ENCODE measurements at places on chromosomes 13 and 19.
A peak's percentile ranks its signal among the peaks of the same experiment; 100 is the strongest.

DNA sequence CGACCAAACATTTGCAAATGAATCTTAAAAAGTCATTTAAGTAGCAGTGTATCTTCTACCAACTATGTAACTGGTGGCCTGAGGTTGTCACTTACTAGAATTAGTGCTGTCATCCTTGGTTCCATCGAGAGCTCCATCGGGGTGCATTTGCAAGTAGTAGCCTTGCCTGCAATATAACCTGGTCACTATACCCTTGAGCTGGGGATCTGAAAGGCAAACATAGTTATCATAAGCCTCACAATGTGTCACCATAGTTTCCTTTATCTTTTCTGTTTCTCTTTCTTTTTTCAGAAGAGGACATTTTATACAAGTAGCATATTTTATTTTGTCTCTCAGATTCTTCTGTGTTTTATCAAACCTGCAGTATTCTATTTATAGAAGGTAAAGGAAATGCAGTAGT lies 422.6 kb downstream of the ITGBL1 start:
- DNase-seq = no peak

DNA sequence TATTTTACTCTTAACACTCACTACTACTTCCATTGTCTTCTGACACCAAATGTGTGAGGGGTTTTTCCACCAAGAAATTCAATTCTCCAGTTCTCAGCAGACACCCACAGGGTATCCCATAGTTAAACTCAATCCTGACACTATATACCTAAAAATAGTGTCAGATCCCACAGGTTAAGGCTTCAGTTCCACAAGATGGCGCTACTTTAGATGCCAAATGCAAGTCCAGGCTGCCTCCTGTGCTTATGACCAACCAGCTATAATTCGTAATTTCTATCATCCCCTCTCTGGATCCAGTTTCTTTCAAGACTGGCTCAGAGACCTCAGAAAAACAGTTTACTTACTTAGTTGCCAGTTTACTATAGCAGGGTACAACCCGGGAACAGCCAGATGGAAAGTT lies 1146.2 kb upstream of the SPRY2 start:
- DNase-seq = no peak

DNA sequence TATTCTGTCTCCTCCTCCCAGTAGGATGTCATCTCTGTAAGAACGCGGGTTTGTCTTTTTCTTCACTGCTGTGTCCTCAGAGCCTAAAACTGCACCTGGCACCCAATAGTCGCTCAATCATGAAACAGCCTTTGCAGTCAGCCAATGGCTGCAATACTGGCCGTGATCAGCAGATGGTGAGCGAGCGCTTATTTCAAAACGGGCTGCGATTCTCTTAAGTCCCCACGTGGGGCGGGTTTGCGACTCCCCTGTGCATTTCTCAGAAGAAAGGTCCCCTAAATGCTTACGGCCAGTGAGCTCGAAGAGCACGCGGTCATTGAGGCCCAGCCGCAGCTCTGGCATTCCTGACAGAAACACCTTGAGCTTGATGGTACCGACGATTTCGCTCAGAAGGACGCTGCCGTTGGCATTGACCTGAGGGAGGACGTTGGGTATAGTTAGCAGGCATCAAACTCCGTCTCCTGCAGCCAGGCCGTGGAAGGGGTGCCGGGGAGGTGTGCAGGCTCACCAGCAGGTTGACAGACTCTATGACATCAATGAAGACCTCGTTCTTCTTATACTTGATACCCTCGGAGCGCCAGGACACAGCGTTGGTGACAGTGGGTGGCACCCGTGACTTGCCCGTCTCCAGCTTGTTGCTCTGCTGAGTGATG lies 6.0 kb downstream of the AP1M2 start:
- peak; percentile 62 for DNase-seq

DNA sequence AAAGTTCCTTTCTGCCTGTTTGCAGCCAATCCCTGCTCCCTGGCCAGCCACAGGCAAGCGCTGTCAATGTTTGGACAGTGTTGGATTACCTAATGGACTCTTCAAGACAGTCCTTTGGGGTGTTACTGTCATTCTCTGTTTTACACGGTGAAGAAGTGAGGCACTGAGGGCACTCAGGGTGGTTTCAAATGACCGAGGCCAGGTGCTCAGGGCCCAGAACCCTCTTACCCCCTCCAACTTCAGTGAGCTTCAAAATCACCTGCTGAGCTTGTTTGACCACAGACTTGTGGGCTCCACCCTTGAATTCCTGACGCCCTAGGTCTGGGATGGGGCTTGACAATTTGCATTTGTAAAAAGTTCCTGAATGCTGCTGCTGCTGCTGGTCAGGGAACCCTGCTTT lies 97.9 kb downstream of the GGACT start:
- no peak for DNase-seq

GRCh38 chr19:9523885-9524474 lies 14.5 kb downstream of the ZNF426 start:
- no peak for DNase-seq

DNA sequence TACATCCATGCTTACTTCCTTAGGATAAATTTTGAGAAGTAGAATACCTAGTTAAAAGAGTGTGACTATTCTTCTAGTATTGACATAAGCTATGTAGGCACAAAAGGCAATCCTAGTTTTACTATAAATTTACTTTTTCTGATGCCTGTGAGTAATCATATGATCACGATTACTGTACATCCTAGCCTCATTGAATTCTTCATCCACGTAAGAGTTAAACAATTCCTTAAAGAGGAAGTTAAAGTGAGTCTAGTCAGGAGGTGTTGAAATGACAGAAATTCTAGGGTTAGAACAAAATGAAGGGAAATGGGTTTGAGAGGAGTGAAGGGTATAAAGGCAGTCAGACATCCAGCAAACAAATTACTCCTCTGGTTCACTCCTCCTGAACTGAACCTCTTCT lies at the start of gene ACOD1:
Gene ACOD1 (plus strand): TSS at position 363 of the 400 bp plus-strand sequence. CDS start 48 bp downstream, outside the sequence.
- DNase-seq = no peak

DNA sequence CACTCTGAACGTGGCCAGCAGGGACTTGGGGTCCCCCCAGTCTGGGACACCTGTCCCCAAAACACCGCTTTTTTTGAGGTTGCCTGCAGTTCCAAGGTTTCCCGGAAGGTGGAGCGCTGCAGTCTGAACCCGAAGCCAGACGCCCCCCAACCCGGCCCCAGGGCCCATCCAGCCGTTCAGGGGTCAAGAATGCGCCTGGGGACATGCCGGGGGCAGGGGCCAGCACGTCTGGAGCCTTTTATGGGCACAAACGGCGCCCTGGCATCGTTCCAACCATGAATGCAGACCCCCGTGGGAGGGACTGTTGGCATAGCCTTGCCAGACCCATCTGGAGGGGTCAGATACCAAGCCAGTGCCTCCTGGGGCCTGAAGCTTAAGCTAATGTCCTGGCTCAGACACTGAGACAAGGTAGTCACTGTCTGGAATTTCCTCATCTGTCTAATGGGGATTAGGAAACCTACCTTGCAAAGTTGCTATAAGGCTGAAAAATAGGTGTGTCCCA lies 6.9 kb downstream of the S1PR5 start:
- no peak for DNase-seq

DNA sequence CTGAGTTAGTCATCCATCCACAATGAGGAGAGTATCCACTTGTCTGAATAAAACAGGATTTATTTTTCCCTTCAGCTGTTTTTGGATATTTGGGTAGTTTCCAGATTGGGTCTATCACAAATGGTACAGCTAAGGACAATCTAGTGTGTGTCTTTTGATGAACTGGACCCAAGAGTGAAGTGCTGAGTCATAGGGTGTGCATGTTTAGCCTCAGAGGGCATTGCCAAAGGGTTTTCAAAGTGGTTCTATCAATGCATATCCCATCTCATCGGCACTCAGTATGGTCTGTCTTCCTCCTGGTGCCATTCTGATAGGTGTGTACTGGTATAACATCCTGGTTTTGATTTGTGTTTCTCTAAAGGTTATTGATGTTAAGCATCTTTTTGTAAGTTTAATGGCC lies 62.3 kb downstream of the GSX1 start:
- no peak for DNase-seq

- DNase-seq = no peak
Measured at GRCh38 chr19:41937525-41938468, 9.5 kb upstream of the ERFL start.

GRCh38 chr19:49186108-49186507 lies 28.5 kb downstream of the TRPM4 start:
- no peak for DNase-seq

GRCh38 chr19:5337708-5338655 lies 2.6 kb downstream of the PTPRS start:
- no peak for DNase-seq

GRCh38 chr13:37929308-37929707 lies 59.7 kb upstream of the TRPC4 start:
- DNase-seq = no peak

DNA sequence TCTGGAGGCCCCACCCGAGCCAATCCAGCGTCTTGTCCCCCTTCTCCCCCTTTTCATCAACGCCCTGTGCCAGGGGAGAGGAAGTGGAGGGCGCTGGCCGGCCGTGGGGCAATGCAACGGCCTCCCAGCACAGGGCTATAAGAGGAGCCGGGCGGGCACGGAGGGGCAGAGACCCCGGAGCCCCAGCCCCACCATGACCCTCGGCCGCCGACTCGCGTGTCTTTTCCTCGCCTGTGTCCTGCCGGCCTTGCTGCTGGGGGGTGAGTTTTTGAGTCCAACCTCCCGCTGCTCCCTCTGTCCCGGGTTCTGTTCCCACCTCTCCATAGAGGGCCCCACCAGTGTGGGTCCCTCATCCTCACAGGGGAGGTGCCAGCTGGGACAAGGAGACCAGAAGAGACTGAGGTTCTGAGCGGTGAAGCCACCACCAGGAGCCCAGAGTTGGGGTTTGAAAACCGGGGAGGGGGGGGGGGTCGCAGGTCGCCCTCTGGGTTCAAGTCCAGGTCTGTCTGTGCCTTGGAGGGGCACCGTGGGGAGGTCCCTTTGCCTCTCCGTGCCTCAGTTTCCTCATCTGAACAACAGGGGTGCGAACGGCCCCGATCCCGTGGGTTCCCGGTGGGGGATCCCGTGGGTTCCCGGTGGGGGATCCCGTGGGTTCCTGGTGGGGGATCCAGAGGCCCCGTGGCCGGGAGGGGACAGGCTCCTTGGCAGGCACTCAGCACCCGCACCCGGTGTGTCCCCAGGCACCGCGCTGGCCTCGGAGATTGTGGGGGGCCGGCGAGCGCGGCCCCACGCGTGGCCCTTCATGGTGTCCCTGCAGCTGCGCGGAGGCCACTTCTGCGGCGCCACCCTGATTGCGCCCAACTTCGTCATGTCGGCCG lies at the start of gene ELANE:
Gene ELANE (plus strand): TSS at position 168 of the 878 bp plus-strand sequence. CDS start 26 bp downstream, at position 194.
- no peak for DNase-seq

DNA sequence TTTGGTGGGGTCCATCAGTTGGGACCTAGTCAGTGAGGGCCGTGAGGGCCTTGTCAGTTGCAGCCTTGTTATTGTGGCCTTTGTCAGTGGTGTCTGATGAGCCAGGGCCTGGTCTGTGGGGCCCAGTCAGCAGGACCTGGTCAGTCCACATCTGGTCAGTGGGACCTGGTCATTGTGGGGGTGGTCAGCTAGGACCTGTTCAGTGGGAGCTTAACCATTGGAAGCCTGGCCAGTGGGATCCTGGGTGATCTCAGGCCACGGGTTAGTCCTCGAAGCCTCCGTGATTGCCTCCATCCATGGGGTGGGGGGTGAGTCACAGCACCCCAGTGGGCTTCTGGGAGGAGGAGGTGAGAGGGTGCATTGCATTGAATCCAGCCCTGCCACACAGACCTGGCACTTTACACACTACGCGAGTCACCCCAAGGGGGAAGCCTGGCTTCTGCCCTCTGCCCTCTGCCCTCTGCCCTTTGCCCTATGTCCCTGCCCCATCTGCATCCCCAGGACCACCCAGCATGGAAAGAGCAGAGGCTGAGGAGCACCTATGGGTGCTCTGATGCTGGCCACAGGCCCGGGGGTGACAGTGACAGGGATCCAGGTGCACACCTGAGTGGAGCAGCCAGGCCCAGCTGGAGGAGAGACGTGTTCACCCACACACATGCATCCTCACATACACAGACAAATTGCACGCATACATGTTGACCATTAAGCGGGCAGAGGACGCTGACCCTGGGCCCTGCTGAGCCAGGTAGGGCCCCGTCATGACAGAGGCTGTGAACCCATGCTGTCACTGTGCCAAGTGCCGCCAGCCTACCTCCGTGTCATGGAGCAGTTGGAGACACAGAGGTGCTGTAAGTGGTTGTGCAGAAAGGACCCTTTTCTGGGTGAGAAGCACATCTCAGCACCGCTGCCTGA lies 59.8 kb upstream of the TPM4 start:
- no peak for DNase-seq

GRCh38 chr19:45464852-45465441 lies 2.8 kb upstream of the FOSB start:
- DNase-seq = no peak

DNA sequence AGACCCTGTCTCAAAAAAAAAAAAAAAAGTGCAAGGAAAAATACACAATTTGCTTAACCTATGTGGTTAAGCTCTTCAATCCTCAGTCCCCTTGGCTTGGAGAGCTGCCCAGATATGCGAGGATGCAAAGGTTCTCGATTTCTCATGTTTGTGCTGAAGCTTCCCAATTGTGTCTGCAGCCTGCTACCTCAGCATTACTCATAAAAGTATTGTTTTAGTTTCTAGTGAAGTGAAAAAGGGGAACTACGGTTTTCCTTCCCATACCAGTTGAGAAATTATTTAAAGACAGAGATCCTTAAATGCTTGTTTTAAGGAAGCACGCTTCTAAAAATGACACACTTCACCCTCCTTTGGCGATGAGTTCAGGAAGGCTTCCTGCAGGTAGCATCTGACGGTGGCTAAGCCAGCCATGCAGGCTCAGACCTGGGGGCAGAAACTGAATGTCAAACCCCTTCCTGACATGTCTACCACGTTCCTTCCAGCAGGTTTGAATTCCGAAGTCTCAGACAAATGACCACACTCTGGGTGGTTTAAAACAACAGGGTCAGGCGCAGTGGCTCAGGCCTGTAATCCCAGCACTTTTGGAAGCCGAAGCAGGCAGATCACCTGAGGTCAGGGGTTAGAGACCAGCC lies 47.9 kb downstream of the RUBCNL start:
- no peak for DNase-seq

DNA sequence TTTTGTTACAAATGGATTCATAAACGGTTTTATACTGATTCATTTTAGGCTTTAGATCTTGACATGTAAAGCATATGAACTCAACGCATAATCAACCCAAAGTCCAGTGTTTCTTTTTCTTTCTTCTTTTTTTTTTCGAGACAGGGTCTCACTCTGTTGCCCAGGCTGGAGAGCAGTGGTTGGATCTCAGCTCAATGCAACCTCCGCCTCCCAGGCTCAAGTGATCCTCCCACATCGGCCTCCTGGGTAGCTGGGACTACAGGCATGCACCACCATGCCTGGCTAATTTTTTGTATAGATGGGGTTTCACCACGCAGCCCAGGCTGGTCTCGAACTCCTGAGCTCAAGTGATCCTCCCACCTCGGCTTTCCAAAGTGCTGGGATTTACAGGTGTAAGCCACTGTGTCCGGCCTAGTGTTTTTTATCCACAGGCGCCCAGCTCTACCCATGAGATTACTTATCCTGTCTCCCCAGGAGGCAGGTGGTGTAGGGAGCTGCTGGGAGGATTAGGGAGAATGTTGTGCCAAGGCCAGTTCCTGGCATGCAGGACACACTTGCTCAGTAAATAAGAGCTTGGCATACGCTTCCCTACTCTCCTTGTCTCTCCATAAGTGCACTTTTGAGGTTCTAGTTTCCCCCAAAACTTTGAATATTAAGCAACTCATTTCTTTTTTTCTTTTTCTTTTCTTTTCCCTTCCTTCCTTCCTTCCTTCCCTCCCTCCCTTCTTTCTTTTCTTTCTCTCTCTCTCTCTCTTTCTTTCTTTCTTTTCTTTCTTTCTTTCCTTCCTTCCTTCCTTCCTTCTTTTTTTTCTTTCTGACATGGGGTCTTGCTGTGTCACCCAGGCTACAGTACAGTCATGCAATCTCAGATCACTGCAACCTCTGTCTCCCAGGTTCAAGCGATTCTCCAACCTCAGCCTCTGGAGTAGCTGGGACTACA lies 4.8 kb upstream of the CEBPA start:
- no peak for DNase-seq
